Chondrocyte (in vitro differentiated cells): ENCODE measurements at places on chromosomes 6 and 20. TPM values are rescaled to one million over a fixed set of nuclear protein-coding genes. Genes with fewer than 3 reads are reported as not detected.

GRCh38 chr6:136351518-136352110 is 62.0 kb upstream of the BCLAF1 start:
- DNase-seq: no peak
- H3K27me3 ChIP-seq: peaks cover 20% of the 10 kb centered on the region
- H3K36me3 ChIP-seq: no peaks in the 10 kb centered on the region

DNA sequence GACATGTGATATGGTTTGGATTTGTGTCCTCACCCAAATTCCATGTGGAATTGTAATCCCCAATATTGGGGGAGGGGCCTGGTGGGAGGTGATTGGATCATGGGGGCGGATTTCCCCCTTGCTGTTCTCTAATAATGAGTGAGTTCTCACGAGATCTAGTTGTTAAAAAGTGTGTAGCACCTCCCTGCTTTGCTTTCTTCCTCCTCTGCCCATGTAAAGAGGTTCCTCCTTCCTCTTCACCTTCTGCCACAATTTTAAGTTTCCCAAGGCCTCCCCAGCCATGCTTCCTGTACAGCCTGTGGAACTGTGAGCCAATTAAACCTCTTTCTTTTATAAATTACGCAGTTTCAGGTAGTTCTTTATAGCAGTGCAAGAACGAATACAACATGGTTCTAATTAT is 2.1 kb upstream of the ZNF451 start:
- no peaks in the 10 kb centered on the region for H3K27me3 ChIP-seq
- peak overlapping the region; percentile 49 for H3K27ac ChIP-seq
- H3K36me3 ChIP-seq: peaks cover 4% of the 10 kb centered on the region
- no peak overlapping the region for H3K4me3 ChIP-seq
- DNase-seq: no peak

DNA sequence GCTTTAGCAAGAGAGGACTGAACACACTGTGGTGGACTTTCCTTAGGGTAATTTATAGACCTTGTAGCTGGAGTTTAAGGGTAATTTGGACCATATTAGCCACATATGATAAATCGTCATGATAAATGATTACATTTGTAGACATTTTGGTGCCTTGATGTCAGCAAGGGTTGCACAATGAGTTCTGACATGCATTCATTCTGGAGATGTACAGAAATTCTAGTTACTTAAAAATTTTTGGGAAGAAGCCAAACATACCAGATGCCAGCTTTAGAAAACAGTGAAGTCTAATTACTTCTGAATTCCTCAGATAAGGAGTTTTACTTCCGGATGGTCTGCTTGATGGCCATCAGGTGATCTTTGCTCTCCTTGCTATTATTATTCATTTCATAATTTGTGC is 653.1 kb downstream of the TBC1D32 start:
- H3K27ac ChIP-seq: no peak overlapping the region
- peaks cover 2% of the 10 kb centered on the region for H3K27me3 ChIP-seq
- DNase-seq: no peak
- no peaks in the 10 kb centered on the region for H3K36me3 ChIP-seq

- H3K4me1 ChIP-seq: peaks cover 12% of the 10 kb centered on the region
- peaks cover 15% of the 10 kb centered on the region for H3K27me3 ChIP-seq
- H3K36me3 ChIP-seq: no peaks in the 10 kb centered on the region
- no peak for DNase-seq
Measured at GRCh38 chr20:48195121-48195870, 410.0 kb upstream of the SULF2 start.

Gene PHACTR2
- total RNA-seq: 104 to 255 TPM (median 110 TPM) in 3 replicates

Gene OPRM1
- not detected in 3 replicates for total RNA-seq

Gene LRP11
- 61.4 to 81.7 TPM (median 61.9 TPM) in 3 replicates for total RNA-seq

Gene NKAIN2
- 3.4 to 37.9 TPM (median 4.0 TPM) in 3 replicates for total RNA-seq
